LoVo (cell line): ENCODE measurements at places on chromosomes 11 and 22.

DNA sequence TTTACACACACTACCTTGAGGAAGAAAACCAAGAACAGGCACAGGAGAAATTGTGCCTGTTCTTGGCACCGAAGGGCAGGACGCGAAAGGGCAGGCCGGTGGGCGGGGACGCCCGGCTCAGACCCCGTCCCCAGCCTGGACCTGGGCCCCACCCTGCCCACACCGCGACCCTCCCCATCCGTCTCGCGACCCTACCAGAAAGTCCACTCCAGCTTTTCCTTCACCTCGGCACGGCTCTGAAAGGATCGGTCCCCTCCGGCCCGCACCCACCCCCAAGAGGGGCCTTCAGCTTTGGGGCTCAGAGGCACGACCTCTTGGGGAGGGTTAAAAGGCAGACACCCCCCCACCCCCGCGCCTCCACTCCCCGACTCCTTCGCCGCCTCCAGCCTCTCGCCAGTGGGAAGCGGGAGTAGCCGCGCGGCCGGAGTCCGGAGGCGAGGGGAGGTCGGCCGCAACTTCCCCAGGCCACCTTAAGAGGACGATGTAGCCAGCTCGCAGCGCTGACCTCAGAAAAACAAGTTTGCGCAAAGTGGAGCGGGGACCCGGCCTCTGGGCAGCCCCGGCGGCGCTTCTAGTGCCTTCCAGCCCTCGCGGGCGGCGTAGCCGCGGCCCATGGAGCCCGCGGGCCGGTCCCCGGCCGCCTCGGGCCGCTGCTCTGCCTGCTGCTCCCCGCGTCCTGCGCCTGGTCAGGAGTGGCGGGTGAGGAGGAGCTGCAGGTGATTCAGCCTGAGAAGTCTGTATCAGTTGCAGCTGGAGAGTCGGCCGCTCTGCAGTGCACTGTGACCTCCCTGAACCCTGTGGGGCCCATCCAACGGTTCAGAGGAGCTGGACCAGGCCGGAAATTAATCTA is 4.4 kb downstream of the SEC14L6 start:
- no peak for DNase-seq

DNA sequence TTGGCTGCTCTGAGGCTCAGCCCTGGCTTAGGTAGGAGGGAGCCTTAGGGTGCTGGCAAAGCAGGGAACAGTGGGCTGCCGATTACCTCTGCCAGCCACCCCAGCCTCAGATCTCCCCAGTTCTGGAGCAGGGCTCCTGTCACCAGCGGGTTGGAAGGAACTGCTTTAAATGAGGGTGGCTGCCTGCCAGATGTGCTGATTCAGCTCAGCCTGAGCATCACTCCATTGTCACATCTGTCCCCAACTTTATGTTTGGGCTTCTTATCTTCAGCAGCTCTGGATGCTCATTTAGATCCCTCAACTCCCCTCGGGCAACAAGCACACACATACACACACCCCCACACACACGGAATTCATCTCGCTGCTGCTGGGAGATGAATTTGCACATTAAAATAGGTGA is 16.9 kb upstream of the ANKK1 start:
- DNase-seq: no peak

GRCh38 chr11:119679346-119679745 is 49.7 kb downstream of the NECTIN1 start:
- DNase-seq: no peak

GRCh38 chr11:44143987-44144909 is 48.8 kb downstream of the EXT2 start:
- DNase-seq: no peak

DNA sequence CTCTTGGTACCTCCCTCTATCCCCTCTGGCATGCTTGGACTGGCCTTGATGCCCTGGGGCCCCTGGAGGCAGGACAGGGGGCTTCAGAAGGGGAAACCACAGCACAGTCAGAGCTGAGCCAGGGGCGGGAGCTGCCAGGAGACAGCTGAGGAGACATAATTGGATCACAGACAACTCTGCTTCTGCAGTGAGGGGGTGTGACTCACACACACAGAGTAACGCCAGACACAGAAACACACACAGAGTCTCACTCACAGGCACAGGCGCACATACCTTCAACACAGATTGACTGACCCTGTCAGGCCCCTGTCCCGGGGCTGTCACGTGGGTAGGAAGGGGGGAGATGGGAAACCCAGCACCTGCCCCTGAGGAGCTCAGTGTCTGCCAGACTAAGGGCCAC is 20.6 kb downstream of the STARD10 start:
- no peak for DNase-seq

- peak; percentile 22 for DNase-seq
Measured at GRCh38 chr11:32172848-32173834, 82.3 kb downstream of the RCN1 start.

DNA sequence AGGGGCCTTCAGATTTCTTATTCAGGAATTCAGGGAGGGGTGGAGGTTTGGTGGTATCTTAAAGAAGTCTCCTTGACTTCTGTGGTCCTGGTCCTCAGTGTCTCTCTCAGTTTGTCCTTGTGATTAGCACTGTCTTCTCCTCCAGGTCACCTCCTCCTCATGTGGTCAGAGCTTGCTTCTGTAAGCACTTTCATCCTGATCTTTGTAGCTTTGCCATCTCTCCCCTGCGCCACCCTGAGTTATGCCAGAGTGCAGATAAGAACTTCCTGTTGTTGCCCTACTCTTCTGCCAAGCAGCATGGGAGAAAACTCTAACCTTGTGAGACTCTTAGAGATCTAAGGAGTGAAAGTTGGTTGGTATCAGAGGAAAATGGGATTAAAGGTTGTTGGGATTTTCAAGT is 30.9 kb downstream of the MICAL2 start:
- DNase-seq: no peak

DNA sequence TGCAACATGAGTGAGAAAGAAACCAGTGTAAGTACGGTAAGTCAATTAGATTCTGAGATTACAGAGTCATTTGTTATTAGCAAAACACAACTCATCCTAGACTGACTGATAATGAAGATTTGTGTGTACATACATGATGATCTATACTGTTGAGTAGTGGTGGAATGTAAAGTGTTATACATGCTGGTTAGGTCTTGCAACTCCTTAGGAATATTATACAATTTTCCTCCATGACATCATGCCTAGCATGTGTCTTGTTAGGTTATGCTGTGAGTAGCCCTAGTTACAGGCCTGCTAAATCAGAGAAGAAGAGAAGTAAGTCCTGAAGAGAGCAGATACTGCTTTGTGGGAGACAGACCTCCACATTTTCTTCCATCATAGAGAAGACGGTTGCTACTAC is 880.6 kb downstream of the LUZP2 start:
- DNase-seq: no peak

- no peak for DNase-seq
Measured at GRCh38 chr11:69813839-69814238, 5.4 kb downstream of the FGF3 start.

- no peak for DNase-seq
Measured at GRCh38 chr11:1841511-1842148, 2.8 kb downstream of the TNNI2 start.

- no peak for DNase-seq
Measured at GRCh38 chr11:73972620-73973449, 9.8 kb downstream of the UCP2 start.

- DNase-seq: no peak
Measured at GRCh38 chr11:12028303-12028702, 19.9 kb upstream of the DKK3 start.

GRCh38 chr22:37657590-37658132 is 862 bp upstream of the PDXP start:
- no peak for DNase-seq

DNA sequence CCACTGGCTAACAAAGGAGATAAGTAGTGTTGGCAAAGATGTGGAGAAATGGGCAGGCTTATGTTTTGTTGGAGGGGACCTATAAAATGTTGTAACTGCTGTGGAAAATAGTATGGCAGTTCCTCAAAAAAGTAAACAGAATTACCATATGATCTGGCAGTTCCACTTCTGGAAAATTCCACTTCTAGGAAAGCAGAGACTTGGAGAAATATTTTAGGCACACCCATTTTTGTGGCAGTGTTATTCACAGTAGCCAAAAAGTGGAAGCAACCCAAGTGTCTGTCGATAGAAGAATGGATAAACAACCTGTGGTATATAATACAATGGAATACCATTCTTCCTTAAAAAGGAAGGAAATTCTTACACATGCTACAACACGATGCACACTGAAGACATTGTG is 57.0 kb upstream of the ADORA2A start:
- DNase-seq: no peak
